ENCODE measurements at places on chromosomes 16 and 17. TPM values are rescaled to one million over a fixed set of nuclear protein-coding genes. Genes with fewer than 3 reads are reported as not detected.

Gene CPHXL2
- total RNA-seq, result not detected

Gene MT4
- not detected for total RNA-seq

Gene STUB1
- total RNA-seq, result 211 TPM

Gene MYL11
- total RNA-seq, result not detected

Gene PROCA1
- total RNA-seq, result 1.1 TPM

Gene RNF43
- total RNA-seq, result 0.28 TPM

Gene NR1D1
- total RNA-seq, result 0.77 TPM

Gene KIF18B
- 10.2 TPM for total RNA-seq

Gene ADPRM
- 18.9 TPM for total RNA-seq

Gene CA7
- not detected for total RNA-seq

Gene HBQ1
- 0.19 TPM for total RNA-seq

Gene PRKCB
- not detected for total RNA-seq

Gene CCL22
- total RNA-seq, result not detected

Gene RAB37
- 0.19 TPM for total RNA-seq

Gene IL17C
- not detected for total RNA-seq

Gene GPRC5C
- 7.9 TPM for total RNA-seq

Gene ULK2
- 17.2 TPM for total RNA-seq

Gene CD300E
- not detected for total RNA-seq

Gene TSR1
- 100 TPM for total RNA-seq

Gene KREMEN2
- total RNA-seq, result under 0.01 TPM

Gene GNGT2
- total RNA-seq, result 0.56 TPM

Gene IRX6
- not detected for total RNA-seq

Gene CHD3
- 115 TPM for total RNA-seq

Gene SSTR5
- total RNA-seq, result not detected

Gene CYGB
- total RNA-seq, result 25.1 TPM

Gene RND2
- total RNA-seq, result 0.28 TPM

Gene VTN
- total RNA-seq, result 0.19 TPM

Gene SPNS2
- total RNA-seq, result 1.1 TPM

Gene SLC6A2
- not detected for total RNA-seq

Gene SPATA32
- under 0.01 TPM for total RNA-seq

Gene C16orf54
- not detected for total RNA-seq

Gene LDHD
- total RNA-seq, result 4.2 TPM

Gene CACNG3
- not detected for total RNA-seq

Gene FBXW10
- total RNA-seq, result 0.28 TPM

Gene NAT9
- 35.5 TPM for total RNA-seq

Gene ATP1B2
- not detected for total RNA-seq

Gene CDRT15
- not detected for total RNA-seq

Gene KRT20
- total RNA-seq, result not detected

Gene PRAC1
- not detected for total RNA-seq

Gene TMC5
- total RNA-seq, result not detected

Gene TEKT5
- not detected for total RNA-seq

Gene ETV4
- total RNA-seq, result 3.6 TPM

Gene CD300C
- total RNA-seq, result 0.19 TPM

Gene HIGD1B
- not detected for total RNA-seq

Gene BAIAP3
- total RNA-seq, result 0.38 TPM

Gene TEKT1
- total RNA-seq, result not detected

Gene CRHR1
- not detected for total RNA-seq
